SJSA1 (cell line): ENCODE measurements at places on chromosomes 13 and 19. TPM values are rescaled to one million over a fixed set of nuclear protein-coding genes. Genes with fewer than 3 reads are reported as not detected.

Gene MISP3
- 0.34 TPM in 1 of 2 replicates, not detected in the other for total RNA-seq

- H3K4me1 ChIP-seq = no peaks in the 10 kb centered on the region
- DNase-seq = no peak
- no peak overlapping the region for H3K27ac ChIP-seq
These were observed 22.9 kb upstream of the ADGRE1 start for GRCh38 chr19:6864325-6864940.

Gene KIR3DL3
- not detected in 2 replicates for total RNA-seq

Gene ZNF723
- not detected in 2 replicates for total RNA-seq

- no peak overlapping the region for H3K4me3 ChIP-seq
- H3K27ac ChIP-seq = no peak overlapping the region
- no peaks in the 10 kb centered on the region for H3K36me3 ChIP-seq
- H3K4me1 ChIP-seq = no peaks in the 10 kb centered on the region
- peaks cover 67% of the 10 kb centered on the region for H3K27me3 ChIP-seq
- peak; percentile 46 for DNase-seq
These were observed 141.9 kb downstream of the ZIC5 start for GRCh38 chr13:99829593-99830239.

- H3K36me3 ChIP-seq = no peaks in the 10 kb centered on the region
- peak; percentile 78 for DNase-seq
- peaks cover 45% of the 10 kb centered on the region for H3K4me1 ChIP-seq
- H3K27ac ChIP-seq = peak overlapping the region; percentile 93
These were observed 182.7 kb upstream of the TSC22D1 start for GRCh38 chr13:44758630-44759383.

DNA sequence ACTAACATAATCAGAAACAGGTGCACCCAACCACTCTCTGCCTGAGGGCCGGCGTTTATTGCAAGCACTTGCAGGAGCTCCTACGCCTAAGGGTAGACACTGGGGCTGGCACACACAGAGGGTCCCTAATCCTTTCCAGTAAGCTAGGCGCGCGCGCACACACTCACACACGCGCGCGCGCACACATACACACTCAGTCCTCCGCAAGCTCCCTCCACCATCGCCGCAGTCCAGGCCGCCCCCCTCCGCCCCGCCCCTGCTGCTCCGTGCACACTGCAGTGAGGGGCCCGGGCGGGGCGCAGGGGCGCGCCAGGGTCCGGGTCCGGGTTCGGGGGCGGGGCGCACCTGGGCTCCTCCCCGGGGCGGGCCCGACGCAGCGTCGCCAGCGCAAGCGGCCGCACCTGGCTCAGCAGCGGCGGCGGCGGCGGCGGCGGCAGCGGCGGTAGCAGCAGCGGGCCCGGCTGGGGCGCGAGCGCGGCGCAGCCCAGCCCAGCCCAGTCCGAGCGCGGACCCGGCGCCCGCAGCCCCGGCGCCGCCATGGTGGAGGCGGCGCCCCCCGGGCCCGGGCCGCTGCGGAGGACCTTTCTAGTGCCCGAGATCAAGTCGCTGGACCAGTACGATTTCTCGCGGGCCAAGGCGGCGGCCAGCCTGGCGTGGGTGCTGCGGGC, at the start of gene CAMSAP3:
Gene CAMSAP3 (plus strand): TSS at position 398 of the 668 bp plus-strand sequence. CDS start 140 bp downstream, at position 538.
- no peaks in the 10 kb centered on the region for H3K36me3 ChIP-seq
- H3K27ac ChIP-seq = no peak within 1 kb of the TSS
- H3K4me1 ChIP-seq = no peaks in the 10 kb centered on the region

Gene ANGPTL8
- 0.61 TPM in 1 of 2 replicates, not detected in the other for total RNA-seq

DNA sequence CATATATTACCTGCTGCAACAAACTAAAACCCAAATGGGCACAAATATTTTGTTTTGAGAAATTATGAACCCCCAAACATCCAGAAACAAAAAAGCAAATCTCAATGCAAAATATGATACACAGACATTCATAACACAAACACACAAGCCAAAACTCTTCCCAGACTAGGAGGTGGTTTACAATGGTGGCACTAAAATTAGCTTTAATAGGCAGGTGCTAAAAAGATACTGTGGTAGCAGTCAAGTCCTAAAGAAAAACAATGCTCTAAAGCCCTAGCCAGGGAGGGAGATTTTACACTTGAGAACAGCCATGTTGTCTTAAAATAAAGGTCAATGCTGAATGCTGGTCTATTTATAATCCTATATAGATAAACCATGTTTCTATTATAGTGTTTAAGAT, 65.0 kb downstream of the DOCK9 start:
- no peaks in the 10 kb centered on the region for H3K27me3 ChIP-seq
- DNase-seq = peak; percentile 30
- H3K27ac ChIP-seq = no peak overlapping the region
- peaks cover 8% of the 10 kb centered on the region for H3K36me3 ChIP-seq

DNA sequence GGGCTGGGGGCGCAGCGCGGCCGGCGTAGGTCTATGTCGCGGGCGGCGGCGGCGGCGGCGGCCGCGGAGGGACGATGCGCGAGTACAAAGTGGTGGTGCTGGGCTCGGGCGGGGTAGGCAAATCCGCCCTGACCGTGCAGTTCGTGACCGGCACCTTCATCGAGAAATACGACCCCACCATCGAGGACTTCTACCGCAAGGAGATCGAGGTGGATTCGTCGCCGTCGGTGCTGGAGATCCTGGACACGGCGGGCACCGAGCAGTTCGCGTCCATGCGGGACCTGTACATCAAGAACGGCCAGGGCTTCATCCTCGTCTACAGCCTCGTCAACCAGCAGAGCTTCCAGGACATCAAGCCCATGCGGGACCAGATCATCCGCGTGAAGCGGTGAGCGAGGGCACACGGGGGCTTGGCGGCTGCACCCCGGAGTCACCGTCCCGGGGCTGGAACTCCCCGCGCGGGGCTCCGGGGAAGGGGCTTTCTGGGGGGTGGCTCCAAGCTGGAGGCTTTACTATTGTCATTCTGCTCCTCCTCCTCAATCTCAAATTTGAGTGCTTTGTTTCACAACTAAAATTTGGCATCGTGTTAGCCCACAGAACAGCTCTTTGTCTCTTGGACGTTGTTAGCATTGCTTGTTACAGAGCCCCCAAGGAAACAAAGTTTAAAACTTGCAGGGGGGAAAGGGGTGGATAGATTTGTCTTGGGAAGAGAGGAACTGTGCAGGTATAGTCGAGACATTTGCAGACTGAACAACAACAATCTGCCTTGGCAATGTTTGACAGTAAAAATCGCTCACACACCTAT, 630 bp downstream of the RAP2A start:
- DNase-seq = peak; percentile 57
- peaks cover 17% of the 10 kb centered on the region for H3K4me1 ChIP-seq
- no peaks in the 10 kb centered on the region for H3K27me3 ChIP-seq
- peak overlapping the region; percentile 5; the same call in 1 of the 2 replicates for H3K27ac ChIP-seq

DNA sequence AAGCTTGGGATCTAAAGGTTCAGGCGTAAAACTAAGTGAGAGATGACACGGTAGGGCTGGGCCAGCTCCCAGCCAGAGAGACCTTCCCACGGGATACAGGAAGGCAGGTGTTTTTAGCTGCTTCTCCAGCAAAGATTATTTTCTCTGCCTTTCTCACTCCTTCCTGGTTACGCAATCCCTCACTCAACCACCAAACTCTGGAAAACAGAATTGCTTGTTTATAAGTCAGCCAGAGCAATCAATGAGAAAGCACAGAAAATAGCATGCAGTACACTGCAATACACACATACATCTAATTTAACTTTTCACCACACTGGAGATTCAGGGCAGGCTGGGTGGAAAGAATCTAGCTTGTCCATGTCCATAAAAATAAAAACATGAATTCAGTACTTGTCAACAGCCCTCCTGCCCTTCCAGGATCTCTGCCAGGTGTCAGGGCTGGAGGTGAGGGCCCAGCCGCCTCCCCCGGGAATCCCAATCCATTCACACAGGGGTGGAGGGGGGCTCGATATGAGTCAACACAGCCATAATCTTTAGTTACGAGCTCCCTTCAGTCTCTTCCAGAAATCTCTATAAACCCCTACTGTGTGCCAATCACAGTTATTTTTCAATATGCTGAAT, 12.2 kb downstream of the RHPN2 start:
- no peaks in the 10 kb centered on the region for H3K27me3 ChIP-seq
- H3K4me1 ChIP-seq = peaks cover 28% of the 10 kb centered on the region
- DNase-seq = no peak
- peaks cover 46% of the 10 kb centered on the region for H3K36me3 ChIP-seq
- no peak overlapping the region for H3K27ac ChIP-seq

GRCh38 chr19:5772416-5772815, 12.1 kb downstream of the PRR22 start:
- H3K36me3 ChIP-seq = no peaks in the 10 kb centered on the region
- H3K4me1 ChIP-seq = no peaks in the 10 kb centered on the region
- H3K27ac ChIP-seq = no peak overlapping the region
- DNase-seq = no peak
- no peaks in the 10 kb centered on the region for H3K27me3 ChIP-seq
- H3K4me3 ChIP-seq = no peak overlapping the region

GRCh38 chr13:112058941-112059340, 8.0 kb upstream of the SOX1 start:
- no peak overlapping the region for H3K4me3 ChIP-seq
- DNase-seq = no peak
- no peaks in the 10 kb centered on the region for H3K36me3 ChIP-seq
- peaks cover 88% of the 10 kb centered on the region for H3K27me3 ChIP-seq
- H3K4me1 ChIP-seq = no peaks in the 10 kb centered on the region

- no peak for DNase-seq
- no peak overlapping the region for H3K27ac ChIP-seq
- H3K27me3 ChIP-seq = no peaks in the 10 kb centered on the region
- H3K4me3 ChIP-seq = no peak overlapping the region
- H3K36me3 ChIP-seq = no peaks in the 10 kb centered on the region
These were observed 2374.6 kb downstream of the PCDH9 start for GRCh38 chr13:64855506-64855905.

GRCh38 chr13:30826911-30827577, 79.0 kb upstream of the MEDAG start:
- no peak overlapping the region for H3K27ac ChIP-seq
- H3K36me3 ChIP-seq = no peaks in the 10 kb centered on the region
- peaks cover 18% of the 10 kb centered on the region for H3K4me1 ChIP-seq
- H3K4me3 ChIP-seq = no peak overlapping the region
- DNase-seq = no peak
- no peaks in the 10 kb centered on the region for H3K27me3 ChIP-seq

GRCh38 chr19:7869910-7870511, 4.2 kb downstream of the PRR36 start:
- H3K27ac ChIP-seq = no peak overlapping the region
- H3K27me3 ChIP-seq = peaks cover 29% of the 10 kb centered on the region
- no peaks in the 10 kb centered on the region for H3K36me3 ChIP-seq
- no peak for DNase-seq
- peak overlapping the region; percentile 29 for H3K4me3 ChIP-seq
- peaks cover 28% of the 10 kb centered on the region for H3K4me1 ChIP-seq

Gene KANK3
- not detected in 2 replicates for total RNA-seq

- H3K4me1 ChIP-seq = no peaks in the 10 kb centered on the region
- H3K27me3 ChIP-seq = no peaks in the 10 kb centered on the region
- no peak overlapping the region for H3K27ac ChIP-seq
- H3K4me3 ChIP-seq = no peak overlapping the region
- no peak for DNase-seq
These were observed 376.1 kb downstream of the LMO7 start for GRCh38 chr13:76012091-76012721.

Gene AKAP8
- total RNA-seq = 10.9 and 27.5 TPM in 2 replicates

Gene MEDAG
- total RNA-seq = not detected in 2 replicates

Gene WASF3
- total RNA-seq = 0.18 TPM in 1 of 2 replicates, not detected in the other

Gene KLF16
- 5.6 and 8.7 TPM in 2 replicates for total RNA-seq

Gene JUND
- 17.2 and 69.6 TPM in 2 replicates for total RNA-seq

DNA sequence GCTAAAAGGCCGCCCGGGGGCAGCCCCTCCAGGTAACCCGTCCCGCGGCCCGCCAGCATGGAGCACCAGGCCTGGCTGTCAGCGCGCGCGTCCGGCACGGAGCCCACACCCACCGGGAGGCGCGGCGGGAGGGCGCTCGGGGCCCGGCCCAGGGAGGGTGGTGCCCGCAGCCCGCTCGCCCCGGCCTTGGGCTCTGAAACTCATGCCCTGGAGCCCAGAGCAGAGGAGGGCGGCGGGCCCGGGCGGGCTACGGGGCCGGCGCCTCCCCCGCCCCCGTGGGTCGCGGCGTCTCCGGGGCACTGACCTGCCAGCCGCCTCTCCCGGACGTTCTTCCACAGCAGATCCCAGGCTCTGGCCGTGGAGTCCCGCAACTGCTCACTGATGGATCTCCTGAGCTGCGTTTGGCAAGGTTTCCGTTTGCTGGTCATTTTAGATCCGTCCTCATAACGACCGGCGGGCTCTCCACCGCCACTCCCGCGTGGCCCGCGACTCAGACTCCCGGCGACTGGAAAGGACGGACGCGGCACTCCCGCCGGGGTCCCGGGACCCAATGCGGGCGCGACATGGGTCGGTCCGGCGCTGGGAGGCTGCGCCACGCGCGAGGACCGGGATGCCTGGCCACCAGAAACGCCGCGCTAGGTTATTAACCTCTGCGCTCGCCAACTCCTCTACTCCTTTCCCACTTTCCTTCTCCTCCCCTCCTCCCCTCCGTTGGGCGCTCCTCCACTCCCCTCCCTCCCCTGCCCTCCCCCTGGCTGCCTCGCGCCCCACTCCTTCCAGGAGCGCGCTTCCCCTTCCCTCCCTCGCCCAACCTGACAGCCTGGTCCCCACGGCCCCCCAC, 64.7 kb upstream of the STARD13 start:
- H3K27ac ChIP-seq = peak overlapping the region; percentile 74
- H3K27me3 ChIP-seq = no peaks in the 10 kb centered on the region
- H3K4me3 ChIP-seq = peak overlapping the region; percentile 86
- peak; percentile 49 for DNase-seq
- H3K4me1 ChIP-seq = peaks cover 49% of the 10 kb centered on the region

Gene LAIR1
- not detected in 2 replicates for total RNA-seq

GRCh38 chr19:5407356-5407755, 47.9 kb upstream of the ZNRF4 start:
- H3K4me1 ChIP-seq = no peaks in the 10 kb centered on the region
- H3K27ac ChIP-seq = no peak overlapping the region
- H3K4me3 ChIP-seq = no peak overlapping the region

Gene LILRB2
- total RNA-seq = not detected in 2 replicates

DNA sequence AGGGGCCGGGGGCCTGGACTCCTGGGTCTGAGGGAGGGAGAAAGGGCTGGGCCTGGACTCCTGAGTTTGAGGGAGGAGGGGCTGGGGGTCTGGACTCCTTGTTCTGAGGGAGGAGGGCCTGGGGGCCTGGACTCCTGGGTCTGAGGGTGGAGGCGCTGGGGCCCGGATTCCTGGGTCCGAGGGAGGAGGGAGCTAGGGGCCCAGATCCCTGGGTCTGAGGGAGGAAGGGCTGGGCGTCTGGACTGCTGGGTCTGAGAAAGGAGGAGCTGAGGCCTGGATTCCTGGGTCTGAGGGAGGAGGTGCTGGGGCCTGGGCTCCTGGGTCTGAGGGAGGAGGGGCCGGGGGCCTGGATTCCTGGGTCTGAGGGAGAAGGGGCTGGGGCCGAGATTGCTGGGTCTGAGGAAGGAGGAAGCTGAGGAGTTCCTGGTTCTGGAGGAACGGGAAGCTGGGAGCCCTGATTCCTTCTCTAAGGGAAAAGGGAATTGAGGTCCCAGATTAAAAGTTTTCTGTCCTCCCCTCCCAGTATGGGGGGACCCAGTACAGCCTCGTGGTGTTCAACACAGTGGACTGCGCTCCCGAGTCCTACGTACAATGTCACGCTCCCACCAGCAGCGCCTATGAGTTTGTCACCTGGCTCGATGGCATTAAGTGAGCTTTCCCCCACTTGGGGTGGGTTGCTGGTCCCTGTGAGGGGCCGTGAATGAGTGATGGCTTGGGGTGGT, 721 bp downstream of the MED25 start:
- no peak for DNase-seq
- peaks cover 3% of the 10 kb centered on the region; the same call in 1 of the 2 replicates for H3K4me1 ChIP-seq
- peaks cover 20% of the 10 kb centered on the region for H3K36me3 ChIP-seq
- peak overlapping the region; percentile 95 for H3K27ac ChIP-seq
- peak overlapping the region; percentile 74 for H3K4me3 ChIP-seq

Gene CYP2A6
- not detected in 2 replicates for total RNA-seq

- H3K27me3 ChIP-seq = no peaks in the 10 kb centered on the region
- H3K27ac ChIP-seq = peak overlapping the region; percentile 33
- H3K36me3 ChIP-seq = no peaks in the 10 kb centered on the region
- no peak overlapping the region for H3K4me3 ChIP-seq
- DNase-seq = peak; percentile 75
These were observed 20.7 kb downstream of the TNFSF11 start for GRCh38 chr13:42594481-42595252.
